Nephron progenitor cell (in vitro differentiated cells): ENCODE measurements at places on chromosomes 7 and 10.

DNA sequence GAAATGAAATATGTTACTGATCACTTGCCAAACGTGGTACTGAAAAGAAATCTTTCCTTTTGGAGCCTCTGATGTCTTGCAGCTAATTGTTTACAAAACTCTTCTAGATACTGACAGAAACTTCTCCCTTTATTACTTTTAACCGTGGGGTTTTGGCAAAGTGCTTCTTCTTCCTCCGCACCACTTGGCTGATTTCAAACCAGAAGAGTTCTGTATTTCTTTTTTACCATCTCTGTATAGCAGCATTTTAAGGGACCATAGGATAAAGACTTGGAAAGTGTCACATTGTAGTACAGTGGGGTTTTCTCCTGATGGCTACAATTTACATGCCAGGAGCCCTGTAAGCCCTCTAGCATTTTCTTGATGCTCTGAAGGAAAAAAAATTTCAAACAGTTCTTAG, 21.9 kb upstream of the CREB5 start:
- DNase-seq: no peak
- peaks cover 8% of the 10 kb centered on the region for H3K27me3 ChIP-seq

DNA sequence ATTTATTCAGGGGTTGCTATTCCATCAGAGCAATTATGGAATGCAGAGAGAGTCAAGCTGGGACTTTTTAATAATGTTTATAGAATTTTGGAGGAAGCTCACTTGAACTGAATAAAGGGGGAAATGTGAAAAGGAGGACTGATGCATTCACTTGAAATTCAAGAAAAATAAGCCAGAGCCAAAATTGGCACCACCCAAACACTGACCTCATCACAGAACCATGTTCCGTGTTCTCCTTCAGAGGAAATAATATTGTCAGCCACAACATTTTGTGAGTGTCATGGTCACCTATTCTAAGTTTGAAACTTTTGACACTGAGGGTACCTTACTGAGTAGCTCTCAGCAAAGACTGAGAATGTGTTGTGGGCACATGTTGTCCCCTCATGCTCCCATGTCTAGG, 207.0 kb downstream of the ANK3 start:
- no peak overlapping the region for H3K27ac ChIP-seq
- no peak for DNase-seq
- H3K4me1 ChIP-seq: peaks cover 26% of the 10 kb centered on the region
- no peak overlapping the region for H3K4me3 ChIP-seq
- no peaks in the 10 kb centered on the region for H3K27me3 ChIP-seq
- no peaks in the 10 kb centered on the region for H3K36me3 ChIP-seq

GRCh38 chr10:60461688-60462087, 72.0 kb upstream of the ANK3 start:
- H3K27ac ChIP-seq: no peak overlapping the region
- H3K4me3 ChIP-seq: no peak overlapping the region
- no peak for DNase-seq
- H3K27me3 ChIP-seq: no peaks in the 10 kb centered on the region
- H3K36me3 ChIP-seq: no peaks in the 10 kb centered on the region

GRCh38 chr10:92938841-92939240, 90.5 kb downstream of the EXOC6 start:
- H3K27me3 ChIP-seq: no peaks in the 10 kb centered on the region
- peaks cover 4% of the 10 kb centered on the region for H3K36me3 ChIP-seq
- no peak for DNase-seq
- no peak overlapping the region for H3K27ac ChIP-seq
- no peak overlapping the region for H3K4me3 ChIP-seq

DNA sequence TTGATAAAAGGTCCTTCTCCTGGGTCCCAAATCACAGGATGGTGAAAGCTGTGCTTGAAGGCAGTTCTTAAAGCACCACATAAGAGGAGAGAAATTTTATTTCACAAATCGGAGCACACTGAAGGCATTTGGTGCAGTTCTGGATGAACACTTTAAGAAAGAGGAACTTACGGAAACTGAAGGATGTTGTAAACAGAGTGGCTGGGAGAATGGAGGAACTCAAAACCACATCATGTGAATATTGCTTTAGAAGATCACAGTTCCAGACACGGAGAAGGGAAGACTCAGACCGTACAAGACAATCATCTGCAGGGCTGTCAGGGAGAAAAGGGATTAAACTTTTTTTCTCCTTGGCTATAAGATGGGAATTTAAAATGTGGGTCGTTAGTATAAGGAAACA, 9.0 kb upstream of the GPR141 start:
- no peak for DNase-seq
- H3K4me3 ChIP-seq: no peak overlapping the region
- H3K36me3 ChIP-seq: no peaks in the 10 kb centered on the region
- H3K27ac ChIP-seq: no peak overlapping the region
- H3K4me1 ChIP-seq: peaks cover 37% of the 10 kb centered on the region
